ENCODE measurements at places on chromosomes 5 and 9. TPM values are rescaled to one million over a fixed set of nuclear protein-coding genes. Genes with fewer than 3 reads are reported as not detected.

CYSRT1 gene
- total RNA-seq = 0.44 TPM

SLCO6A1 gene
- total RNA-seq = not detected

EHMT1 gene
- total RNA-seq = 57.0 TPM

CHSY3 gene
- 1.7 TPM for total RNA-seq

DAB2IP gene
- total RNA-seq = 22.2 TPM

SLC6A18 gene
- not detected for total RNA-seq

All from smooth muscle cell of trachea (primary cell).